ENCODE measurements at places on chromosomes 1 and 21.

DNA sequence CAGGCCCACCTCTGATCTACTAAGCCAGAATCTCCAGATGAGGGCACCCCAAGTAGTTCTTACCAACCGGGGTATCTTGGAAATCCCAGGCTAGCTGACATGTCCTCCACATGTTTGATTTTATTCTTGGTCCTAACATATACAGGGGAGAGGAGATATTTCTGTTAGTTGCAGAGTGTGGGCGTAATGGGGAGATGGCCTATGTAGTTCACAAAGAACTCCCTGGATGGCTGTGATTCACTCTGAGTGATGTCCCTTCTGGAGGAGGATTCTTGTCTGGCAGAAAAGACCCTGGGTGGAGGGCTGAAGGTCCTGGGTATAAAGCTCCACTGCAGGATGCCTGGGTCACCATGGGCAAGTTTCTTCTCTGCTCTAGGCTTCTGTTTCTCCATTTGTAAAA lies 13.1 kb downstream of the MECR start:
- no peak for DNase-seq

DNA sequence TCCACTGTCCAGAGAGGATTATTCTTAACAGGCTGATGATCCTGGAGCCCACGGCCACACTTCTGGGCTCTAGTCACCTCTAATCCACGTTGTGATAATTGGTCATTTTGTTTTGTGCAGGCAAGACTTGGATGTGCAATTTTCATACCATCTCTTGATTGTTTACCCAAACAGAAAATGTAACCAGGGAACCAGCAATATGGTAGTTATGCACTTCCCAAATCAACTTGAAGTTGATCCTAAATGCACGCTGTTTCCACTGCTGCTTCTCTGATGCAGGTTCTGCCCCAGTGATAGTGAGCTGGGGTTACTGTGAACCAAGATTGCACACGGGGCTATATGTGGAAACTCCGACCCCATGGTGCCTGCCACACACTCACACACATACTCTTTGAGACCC lies 14.7 kb upstream of the KCNJ15 start:
- DNase-seq = no peak

GRCh38 chr1:63960326-63960725 lies 186.5 kb downstream of the ROR1 start:
- no peak for DNase-seq

GRCh38 chr1:48761986-48762385 lies 14.7 kb downstream of the BEND5 start:
- DNase-seq = no peak

DNA sequence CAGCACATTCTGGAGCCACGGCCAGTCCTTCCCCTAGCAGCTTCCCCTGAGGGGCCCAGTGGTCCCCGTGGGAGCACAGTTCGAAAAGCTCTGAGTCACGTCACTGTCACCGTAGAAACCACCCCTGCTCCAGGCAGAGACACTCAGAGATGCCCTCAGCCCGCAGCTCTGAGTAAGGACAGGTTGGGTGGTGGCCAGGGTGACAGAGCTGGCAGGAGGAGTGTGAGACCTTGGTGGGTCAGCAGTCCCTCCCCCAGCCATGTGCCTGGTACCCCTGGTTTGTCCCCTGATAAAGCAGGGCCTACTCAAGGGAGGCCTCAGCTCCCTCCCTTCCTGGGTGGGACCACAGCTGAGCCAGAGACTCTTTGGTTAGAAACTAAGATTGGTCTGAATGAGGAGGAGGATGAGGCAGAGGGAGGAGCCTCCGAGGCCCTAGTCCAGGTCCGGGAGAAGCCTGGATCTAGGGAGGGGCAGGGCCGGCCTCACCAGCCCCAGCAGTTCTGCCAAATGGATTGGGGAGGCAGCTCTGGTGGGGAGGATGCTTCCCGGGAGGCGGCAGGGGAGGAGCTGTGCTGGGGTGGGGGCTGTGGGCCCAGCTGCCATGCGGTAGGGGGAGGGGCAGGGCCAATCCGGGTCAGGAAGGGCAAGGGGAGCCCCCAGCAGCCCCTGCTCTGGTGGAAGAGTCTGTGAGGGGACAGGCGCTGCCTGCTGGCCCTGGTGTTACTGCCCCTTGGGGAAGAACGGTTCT lies 55.2 kb downstream of the SLC9A1 start:
- DNase-seq = no peak

DNA sequence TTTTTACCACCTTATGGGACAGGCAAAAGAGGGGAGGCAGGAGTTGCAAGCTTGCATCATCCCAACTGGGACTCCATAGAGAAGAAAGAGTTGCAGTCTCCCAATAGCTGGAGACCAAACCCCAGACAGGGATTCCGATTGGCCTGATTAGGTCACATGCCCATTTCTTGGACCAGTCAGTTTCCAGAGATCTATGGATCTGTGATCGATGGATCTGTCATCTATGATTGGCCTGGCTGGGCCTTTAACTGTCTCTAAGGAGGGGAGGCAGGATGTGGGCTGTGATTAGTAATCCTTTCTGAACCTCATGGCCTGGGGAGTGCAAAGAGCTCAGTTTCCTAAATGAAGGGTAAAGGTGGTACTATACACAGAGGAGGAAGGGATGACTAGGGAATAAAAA lies 252.1 kb downstream of the MATN1 start:
- DNase-seq = no peak

GRCh38 chr1:28642056-28642846 lies 616 bp downstream of the TAF12 start:
- no peak for DNase-seq

GRCh38 chr1:67307251-67308060 lies at the start of gene IL12RB2:
IL12RB2 (plus strand) TSS chr1:67307873; CDS start chr1:67320369, 12,496 bp downstream.
- DNase-seq = peak; percentile 39

DNA sequence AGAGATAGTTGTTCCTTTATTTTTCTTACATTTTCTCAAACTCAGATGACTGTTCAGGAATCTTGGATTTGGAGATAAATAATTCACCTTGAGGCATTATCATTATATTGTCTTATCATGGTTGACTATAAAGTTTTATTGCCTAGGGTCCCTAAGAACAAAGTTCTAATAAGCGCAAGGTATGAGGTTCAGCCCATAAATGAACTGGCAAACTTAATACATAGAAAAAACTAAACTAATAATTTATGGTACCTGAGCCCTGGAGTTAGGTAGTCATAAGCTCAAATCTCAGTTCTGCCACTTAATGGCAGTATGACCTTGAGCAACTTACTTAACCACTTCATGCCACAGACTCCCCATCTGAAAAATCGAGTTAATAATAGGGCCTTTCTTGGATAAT lies 334.0 kb upstream of the PBX1 start:
- no peak for DNase-seq

DNA sequence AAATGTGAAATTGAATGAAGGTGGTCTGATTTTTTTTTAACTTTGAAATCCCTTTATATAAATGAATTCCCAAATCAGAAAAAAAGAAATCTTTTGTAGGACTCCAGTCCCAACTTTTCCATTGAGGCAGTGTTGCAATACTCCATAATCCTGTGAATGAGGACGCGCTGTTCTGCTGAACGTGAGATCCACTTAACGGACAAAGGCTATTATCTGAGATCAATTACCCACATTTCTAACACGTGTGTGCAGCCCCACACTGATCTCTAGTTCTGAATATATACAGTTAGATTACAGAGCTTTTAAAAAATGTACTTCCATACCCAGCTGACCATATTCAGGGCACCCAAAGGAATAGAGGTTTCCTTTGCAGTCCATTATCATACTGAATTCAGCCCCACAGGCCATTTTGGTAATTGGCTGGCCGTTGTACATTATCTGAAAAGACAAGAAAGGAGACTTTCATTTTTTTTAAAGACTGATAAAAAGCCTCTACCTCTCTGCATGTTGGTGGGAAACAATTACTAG lies 19.0 kb downstream of the RCC2 start:
- DNase-seq = no peak

DNA sequence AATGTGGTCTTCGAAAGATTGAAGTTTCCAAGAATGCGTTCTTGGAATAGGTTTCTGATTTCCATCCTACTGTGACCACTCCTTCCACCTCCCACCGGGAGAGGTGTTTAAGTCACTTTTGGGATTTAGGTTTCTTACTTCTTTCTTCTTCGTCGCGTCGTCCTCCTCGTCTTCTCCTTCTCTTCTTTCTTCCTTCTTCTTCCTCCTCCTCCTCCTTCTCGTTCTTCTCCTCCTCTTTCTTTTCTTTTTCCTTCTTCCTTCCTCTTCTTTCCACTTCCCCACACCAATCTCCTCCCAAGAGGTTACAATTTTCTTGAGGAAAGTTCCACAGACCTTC lies 2.1 kb downstream of the CACHD1 start:
- DNase-seq = no peak

DNA sequence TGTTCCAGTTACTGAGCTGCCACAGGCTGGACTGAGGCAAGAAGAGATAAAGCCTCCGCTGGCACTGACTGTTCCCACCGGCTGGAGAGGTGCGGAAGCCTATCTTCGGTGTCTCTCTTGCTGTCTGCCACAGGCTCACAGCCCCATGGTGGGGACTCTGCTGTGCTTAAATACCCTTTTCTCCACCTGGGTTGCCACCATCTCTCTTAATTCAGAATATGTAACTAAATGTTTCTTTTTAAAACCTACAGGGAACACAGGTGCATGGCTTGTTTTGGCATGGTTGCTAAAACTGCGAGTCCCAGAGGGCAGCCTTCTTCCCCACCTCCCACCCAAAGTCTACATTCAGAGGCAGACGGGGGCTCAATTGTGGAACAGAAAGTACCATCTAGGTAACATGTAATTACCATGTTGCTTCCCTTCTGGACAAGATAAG lies 8.1 kb upstream of the LBR start:
- DNase-seq = no peak

Data from CD4-positive, alpha-beta T cell treated with Interleukin-21 for 1 hour (primary cell).